CD4-positive, alpha-beta memory T cell (primary cell): ENCODE measurements at places on chromosomes 7 and 10.

- DNase-seq = no peak
These were observed 91.8 kb downstream of the BAMBI start for GRCh38 chr10:28769091-28769604.

- no peak for DNase-seq
These were observed 287.5 kb upstream of the NPVF start for GRCh38 chr7:25515633-25516275.

GRCh38 chr10:16995867-16996529 is 133.6 kb downstream of the CUBN start:
- peak; percentile 27 for DNase-seq

- no peak for DNase-seq
These were observed 1.8 kb downstream of the MUC3A start for GRCh38 chr7:100951172-100951571.

DNA sequence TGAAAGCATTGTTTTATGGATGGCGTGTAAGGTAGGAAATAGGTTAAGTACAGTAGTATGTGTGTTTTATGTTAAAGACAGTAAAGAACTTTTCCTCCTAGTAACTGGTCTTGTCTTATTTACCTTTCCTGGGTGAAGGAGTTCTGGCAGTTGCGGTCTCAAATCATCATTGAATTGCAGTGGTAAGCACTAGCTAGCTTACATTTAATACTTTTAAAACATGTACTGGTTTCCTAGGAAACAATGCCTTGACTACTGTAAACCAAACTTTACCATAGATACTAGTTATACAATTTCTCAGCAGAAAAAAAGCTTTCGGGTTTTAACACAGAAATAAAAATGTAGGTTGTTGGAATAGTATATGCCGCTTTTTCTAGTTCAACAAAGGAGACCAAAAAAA is 37.7 kb downstream of the PRKG1 start:
- DNase-seq = no peak

DNA sequence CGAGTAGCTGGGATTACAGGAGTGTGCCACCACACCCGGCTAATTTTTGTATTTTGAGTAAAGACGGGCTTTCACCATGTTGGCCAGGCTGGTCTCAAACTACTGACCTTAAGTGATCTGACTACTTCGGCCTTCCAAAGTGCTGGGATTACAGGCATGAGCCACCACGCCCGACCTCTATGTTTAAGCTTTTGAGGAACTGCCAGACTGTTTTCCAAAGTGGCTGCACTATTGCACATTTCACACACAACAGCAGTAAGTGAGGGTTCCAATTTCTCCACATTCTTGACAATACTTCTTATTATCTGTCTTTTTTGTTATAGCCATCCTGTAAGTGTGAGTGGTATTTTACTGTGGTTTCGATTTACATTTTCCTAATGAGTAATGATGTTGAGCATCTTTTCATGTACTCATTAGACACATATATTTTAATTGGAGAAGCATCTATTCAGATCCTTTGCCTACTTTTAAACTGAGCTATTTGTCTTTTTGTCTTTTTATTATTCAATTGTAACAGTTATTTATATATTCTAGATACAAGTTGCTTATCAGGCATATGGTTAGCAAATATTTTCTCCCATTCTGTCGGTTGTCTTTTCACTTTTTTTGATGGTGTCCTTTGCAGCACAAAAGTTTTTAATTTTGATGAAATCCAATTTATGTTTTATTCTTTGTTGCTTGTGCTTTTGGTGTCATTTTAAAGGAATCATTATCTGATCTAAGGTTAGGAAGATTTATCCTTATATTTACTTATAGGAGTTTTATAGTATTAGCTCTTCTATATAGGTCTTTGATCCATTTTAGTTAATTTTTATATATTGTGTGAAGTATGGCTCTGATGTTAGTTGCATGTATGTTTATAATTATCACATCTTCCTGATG is 12.8 kb upstream of the IRF5 start:
- DNase-seq = no peak

- DNase-seq = no peak
These were observed 95.2 kb downstream of the PROSER2 start for GRCh38 chr10:11918384-11918783.

DNA sequence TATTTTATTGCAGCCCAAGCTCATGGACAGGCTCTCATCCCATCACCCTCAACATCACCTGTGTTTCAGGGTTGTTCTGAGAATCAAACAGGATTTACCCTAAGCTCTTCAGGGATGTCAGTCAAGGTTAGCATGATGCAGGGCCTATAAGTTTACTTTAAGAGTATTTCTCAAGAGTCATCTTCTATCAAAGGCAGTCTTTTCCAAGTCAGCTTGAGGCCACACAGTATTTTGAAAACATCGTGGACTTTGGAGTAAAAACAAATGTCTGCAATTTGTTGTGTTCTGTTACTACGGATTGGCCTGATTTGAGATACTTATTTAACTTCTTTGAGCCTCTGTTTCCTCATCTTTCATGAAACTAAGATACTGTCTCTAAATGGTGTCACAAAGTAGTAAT is 42.0 kb upstream of the NRP1 start:
- no peak for DNase-seq

DNA sequence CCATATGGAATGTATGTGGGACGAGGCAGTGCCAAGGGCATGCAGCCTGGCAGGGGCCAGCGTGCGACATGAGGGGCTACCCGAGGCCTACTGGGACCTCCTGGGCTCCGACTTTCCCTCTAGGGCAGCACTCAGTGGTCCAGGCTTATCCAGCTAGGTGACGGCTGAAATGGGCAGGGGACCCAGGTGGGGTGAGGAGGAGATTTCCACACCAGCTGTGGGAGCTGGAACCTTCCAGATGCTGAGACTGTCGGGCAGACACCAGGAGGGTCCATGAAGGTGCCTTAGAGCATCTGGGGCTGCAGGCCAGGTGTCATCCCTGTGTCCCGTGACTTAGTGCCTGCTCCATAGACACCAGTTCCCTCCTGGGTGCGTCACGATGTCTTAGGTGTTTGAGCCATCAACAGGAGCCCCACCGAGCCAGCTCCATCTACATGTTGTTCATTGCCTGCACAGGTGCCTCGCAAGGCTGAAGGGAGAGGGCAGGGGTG is 13.4 kb downstream of the ZNF316 start:
- no peak for DNase-seq

DNA sequence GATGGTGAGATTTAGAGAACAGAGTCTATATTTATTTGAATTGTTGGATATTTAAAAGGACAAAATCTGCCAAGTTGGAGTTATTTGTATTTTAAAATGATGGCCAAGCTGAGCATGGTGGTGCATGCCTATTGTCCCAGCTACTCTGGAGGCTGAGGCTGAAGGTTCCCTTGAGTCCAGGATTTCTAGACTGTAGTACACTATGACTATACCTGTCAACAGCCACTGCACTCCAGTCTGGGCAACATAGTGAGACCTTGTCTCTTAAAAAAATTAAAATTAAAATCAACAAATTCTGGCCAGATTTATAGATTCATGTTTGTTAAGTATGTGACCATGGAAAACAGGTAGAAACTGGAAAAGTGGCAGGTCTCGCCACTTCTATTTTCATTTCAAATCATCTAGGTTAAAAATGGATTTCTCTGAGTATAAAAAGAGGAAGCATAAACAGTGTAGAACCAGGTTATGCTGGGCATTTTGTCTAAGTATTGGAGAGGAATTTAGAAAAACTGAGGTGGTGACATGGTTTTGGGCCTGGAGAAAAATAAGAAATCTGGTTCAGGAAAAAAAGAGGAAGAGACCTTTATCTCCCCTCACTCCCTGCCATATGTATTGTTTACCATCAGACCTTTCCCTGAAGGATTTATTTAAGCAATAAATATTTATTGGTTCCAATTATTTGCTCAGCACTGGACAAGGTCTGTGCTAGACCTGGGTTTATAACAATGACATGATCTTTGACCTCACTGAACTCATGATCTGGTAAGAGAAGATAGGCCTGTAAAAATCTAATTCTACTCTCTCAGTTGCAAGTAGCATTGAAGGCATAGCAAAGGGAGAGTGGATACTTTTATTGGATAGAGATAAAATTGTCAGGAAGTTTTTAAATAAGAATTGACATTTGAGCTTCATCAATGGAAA is 134.2 kb downstream of the TSPAN12 start:
- DNase-seq = no peak

DNA sequence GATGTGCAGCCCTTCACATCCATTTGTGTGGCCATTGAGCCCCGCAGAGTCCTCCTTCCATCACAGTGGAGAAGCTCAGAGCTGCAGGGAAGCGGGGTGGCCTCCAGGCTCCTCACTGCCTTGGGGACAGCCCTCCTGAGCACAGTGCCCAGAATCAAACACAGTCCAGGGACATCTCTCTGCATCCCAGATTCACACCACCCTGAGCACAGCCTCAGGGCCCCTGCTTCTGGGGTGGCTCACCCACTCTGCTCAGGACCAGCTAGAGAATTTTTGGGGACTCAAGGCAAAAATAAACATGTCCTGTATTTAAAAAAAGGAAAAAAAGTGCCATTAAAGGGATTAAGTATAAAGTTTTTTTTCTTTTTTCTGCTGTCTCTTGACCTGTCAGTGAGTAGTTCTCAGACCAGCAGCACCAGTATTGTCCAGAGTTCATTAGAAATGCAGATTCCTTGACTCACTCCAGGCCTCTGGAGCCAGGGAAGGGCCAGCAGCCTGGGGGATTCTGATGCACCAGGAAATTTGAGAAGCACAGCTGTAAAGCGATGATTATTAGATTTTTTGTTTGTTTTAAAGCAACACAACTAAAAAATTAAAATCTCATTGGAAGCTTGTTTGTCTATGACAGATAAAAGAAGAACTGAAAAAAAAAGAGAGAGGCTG is 61.6 kb downstream of the ARHGAP22 start:
- no peak for DNase-seq

GRCh38 chr10:16602104-16602775 is 80.6 kb upstream of the C1QL3 start:
- no peak for DNase-seq

DNA sequence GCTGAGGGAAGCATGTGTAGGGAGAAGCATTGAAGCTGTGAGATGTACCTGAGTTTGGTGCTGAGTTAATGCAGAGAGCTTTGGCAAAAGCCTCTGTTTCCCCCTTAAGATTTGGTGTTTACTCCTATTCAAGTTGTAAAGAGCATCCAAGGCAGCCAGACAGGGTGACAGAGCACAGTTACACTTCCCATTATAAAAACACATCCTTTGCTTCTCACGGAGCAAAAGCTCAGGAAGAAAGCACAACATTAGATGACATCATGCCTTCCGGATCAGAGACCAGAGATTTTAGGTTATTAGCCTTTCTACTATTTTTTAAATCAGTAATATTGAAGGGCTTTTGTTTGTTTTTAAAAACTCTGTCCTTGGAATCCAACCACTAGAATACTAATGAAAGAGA is 182.9 kb downstream of the DOCK4 start:
- no peak for DNase-seq

DNA sequence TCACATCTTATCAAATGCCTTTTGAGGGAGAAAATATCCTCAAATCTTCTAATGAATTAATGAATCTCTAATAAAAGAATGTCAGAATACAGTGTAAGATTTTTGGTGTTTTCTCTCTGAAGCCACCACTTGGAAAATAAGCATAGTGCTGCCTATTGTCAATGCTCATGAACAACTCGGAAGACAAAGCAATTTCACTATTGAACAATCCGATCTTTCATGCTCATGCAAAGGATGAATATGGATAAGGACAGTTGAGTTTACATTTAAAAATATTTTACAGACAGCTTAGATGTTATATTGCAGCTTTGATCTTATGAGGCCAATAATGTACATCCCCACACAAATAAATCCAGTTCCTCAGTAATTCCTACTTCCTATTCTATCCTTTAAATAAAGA is 40.6 kb downstream of the MAGI2 start:
- no peak for DNase-seq

DNA sequence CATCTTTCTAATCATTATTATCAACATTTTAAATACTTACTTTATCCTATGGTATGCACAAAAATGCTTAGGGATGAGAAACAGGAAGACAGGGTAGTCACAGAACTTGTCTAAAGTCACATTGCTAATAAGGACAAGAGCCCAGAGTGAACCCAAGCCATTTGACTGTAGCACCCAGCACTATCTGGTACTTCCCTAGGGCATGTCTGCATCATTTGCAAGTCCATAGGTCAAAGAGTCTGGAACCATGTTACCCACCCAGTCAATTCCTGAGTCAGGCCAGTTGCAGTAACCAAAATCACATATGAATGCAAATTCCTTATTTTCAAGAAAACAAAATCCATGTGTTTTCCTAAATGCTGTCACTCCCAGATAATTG is 19.1 kb downstream of the ASAH2 start:
- DNase-seq = no peak

DNA sequence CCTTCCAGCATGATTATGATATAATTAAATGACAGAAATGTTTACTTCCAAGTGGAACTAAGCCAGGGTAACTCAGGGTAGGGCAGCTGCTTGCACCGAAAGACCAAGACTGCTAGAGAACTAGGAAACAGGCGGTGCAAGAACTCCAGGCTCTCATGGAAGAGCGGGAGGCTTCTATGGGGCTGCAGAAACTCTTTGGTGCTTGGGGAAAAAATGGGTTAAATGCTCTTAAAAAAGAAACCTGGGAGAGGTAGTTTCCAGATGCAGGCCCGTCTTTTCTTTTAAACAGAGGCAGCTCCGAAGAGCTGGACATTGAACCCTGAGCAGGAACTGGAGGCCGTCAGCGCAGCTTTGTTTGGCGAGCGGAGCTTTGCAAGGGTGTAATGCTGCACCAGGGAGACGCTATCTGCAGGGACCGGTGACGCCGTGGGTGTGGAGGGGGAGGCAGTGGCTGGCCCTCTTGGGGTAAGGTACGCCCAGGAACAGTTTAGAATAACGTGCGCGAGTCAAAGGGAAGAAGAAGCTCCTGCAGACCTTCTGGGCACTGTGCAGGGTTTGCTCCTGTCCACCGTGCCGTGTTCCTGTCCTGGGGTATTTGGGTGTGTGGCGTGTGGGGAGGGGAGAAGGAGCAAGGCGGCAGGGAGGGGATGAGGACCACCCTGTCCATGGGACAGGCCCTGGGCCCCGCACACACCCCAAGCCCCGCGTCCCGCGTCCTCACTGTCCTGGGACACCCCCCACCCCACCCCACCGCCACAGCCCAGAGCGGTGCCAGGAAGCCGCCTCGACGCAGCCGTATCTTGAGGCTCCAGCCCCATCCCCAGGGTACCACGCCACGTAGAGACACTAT is 59.0 kb downstream of the EGFR start:
- no peak for DNase-seq

GRCh38 chr10:24873281-24873683 is 79.1 kb downstream of the PRTFDC1 start:
- no peak for DNase-seq

DNA sequence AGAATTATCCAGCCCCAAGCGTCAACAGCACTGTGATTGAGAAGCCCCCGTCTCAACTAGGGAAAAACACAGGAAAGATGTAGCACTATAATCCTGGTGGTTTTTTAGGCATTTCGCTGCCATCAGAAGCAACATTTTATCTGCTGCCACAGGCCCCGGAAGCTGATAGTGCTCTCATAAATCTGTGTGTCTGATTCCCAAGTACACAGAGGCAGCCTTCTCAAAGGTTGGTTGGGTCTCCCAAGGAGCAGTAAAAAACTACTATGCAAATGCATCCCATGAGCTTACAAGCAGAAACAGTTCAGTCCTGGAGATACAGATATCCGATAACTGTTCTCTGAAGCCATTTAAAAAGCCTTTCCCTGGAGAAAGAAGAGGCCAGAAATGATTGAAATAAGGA is 45.8 kb upstream of the LYZL1 start:
- DNase-seq = no peak

- DNase-seq = no peak
These were observed 64.8 kb downstream of the CALD1 start for GRCh38 chr7:134844200-134844599.
